ENCODE measurements at places on chromosomes 2 and 18. TPM values are rescaled to one million over a fixed set of nuclear protein-coding genes. Genes with fewer than 3 reads are reported as not detected.

MLPH gene
- 4.3 TPM for total RNA-seq

GRCh38 chr18:49514577-49514976 is 27.5 kb upstream of the C18orf32 start:
- no peak for DNase-seq
- peaks cover 3% of the 10 kb centered on the region for H3K27me3 ChIP-seq
- no peak overlapping the region for H3K4me3 ChIP-seq

DNA sequence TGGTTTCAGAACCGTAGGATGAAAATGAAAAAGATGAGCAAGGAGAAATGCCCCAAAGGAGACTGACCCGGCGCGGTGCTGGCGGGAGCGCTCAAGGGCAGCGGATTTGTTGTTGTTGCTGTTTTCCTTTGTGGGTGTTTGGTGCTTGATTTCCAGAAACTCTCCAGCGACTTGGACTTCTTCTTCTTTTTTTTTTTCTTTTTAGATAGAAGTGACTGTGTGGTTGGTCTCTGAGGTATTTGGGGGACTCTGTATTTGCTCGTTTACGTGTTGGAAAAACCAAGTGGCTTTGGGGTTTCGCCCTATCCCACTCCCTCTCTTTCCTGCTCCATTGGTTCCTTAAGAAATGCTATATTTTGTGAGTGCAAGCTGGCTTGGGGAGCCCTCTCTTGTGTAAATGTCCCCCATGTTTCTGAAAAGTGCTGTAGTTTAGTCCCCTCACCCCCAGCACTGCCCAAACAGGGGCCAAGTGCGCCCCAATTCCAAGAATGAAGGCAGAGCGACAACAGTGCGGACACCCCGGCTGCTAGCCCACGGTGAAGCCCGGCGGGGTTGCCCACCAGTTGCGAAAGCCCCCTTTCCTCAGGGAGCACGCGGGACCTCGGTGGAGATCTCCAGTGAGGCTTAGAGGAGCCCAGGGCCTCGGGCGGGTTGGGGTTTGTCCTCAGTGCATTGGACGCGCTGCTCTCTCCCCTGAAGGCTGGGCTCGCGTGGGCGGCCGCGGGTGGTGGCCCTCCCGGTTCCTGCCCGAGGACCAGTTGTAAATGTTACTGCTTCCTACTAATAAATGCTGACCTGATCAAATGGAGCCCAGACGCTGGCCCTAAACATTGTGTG is 1.8 kb downstream of the HOXD9 start:
- peaks cover 51% of the 10 kb centered on the region for H3K27me3 ChIP-seq
- peaks cover 8% of the 10 kb centered on the region for H3K4me1 ChIP-seq
- H3K27ac ChIP-seq, result no peak overlapping the region
- H3K36me3 ChIP-seq, result no peaks in the 10 kb centered on the region

PTGR3 gene
- 20.4 TPM for total RNA-seq

MALL gene
- 0.49 TPM for total RNA-seq

LRP2 gene
- total RNA-seq, result not detected

C2orf49 gene
- total RNA-seq, result 10.7 TPM

DNA sequence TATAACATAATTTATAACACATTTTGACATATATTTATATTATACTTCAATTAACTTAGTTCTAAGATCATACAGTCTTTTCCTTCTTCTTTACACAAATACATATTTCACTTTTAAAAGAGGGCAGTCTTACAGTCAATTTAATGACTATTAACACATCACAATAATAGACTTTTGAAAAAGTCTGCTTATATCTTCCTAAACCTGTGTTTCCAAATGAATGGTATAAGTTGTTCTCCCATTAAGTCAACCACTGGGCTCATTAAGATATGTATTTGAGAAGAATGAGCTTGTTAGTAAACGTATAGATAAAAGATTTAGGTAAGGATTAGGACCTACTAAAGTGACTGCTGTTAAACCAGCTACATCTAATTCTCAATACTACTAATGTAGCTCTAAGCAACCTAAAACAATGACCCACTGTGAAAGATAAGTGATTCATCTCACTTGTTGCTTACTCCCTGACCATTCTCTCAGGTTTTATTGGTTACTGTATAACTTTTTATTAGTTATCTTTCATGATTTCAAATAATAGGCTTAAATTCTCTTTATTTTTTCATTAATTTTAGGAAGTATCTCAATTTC is 27.0 kb downstream of the SLC40A1 start:
- DNase-seq, result no peak
- H3K4me1 ChIP-seq, result peaks cover 3% of the 10 kb centered on the region
- no peak overlapping the region for H3K27ac ChIP-seq
- no peaks in the 10 kb centered on the region for H3K27me3 ChIP-seq
- no peak overlapping the region for H3K4me3 ChIP-seq

GRCh38 chr2:216735086-216735485 is 39.7 kb upstream of the IGFBP5 start:
- no peak overlapping the region for H3K27ac ChIP-seq
- no peaks in the 10 kb centered on the region for H3K4me1 ChIP-seq
- H3K36me3 ChIP-seq, result no peaks in the 10 kb centered on the region
- H3K27me3 ChIP-seq, result peaks cover 3% of the 10 kb centered on the region
- no peak for DNase-seq
- H3K4me3 ChIP-seq, result no peak overlapping the region
